ENCODE measurements at places on chromosomes 12 and 14.
A peak's percentile ranks its signal among the peaks of the same experiment; 100 is the strongest.

- DNase-seq: no peak
These were observed 16.4 kb upstream of the GALNT6 start for GRCh38 chr12:51407604-51408003.

DNA sequence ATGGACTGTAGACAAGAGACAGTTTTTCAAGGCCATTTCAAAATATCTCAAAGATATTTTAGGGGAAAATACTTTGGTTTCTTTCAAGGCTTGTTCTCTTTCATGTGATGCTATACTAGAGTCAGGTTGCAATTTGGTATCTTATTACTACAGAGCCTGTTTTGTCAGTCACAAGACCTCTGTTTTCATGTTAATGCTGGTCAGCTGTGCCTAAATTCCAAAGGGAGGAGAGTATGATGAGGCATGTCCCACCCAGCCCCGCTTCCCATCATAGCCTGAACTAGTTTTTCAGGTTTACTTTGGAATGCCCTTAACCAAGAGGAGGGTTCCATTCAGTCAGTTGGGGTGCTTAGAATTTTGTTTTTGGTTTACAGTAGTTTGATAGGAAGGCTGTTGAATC lies 52.6 kb downstream of the GPHB5 start:
- DNase-seq: no peak

DNA sequence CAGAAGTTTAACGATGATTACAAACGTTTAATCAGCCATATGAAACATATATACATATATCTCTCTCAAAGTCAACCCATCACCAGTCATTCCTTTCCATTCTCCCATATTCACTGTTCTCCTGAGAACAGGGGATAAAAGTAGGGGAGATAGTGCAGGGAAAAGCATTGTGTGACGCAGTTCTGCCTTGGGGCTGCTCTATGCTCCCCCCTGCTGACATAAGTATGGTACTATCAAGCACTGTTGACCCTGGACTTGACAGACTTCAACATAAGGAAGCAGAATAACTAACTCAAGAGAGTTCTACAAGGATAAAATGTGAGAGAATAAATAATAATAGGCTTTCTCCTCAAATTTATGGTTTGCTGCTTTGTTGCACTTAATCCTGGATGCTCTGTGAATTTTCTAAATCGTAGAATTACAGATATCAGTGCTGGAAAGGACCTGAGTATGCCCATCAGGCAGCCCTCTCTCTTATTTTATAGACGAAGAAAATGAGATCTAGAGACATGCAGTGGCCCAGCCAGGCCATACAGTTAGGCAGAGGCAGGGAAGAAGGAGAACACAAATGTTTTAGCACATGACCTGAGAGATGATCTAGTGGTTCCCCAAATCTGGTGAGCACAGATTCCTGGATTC lies 87.2 kb downstream of the SCN8A start:
- peak; percentile 11 for DNase-seq

- no peak for DNase-seq
These were observed 79.1 kb upstream of the ATP2B1 start for GRCh38 chr12:89787763-89788162.

DNA sequence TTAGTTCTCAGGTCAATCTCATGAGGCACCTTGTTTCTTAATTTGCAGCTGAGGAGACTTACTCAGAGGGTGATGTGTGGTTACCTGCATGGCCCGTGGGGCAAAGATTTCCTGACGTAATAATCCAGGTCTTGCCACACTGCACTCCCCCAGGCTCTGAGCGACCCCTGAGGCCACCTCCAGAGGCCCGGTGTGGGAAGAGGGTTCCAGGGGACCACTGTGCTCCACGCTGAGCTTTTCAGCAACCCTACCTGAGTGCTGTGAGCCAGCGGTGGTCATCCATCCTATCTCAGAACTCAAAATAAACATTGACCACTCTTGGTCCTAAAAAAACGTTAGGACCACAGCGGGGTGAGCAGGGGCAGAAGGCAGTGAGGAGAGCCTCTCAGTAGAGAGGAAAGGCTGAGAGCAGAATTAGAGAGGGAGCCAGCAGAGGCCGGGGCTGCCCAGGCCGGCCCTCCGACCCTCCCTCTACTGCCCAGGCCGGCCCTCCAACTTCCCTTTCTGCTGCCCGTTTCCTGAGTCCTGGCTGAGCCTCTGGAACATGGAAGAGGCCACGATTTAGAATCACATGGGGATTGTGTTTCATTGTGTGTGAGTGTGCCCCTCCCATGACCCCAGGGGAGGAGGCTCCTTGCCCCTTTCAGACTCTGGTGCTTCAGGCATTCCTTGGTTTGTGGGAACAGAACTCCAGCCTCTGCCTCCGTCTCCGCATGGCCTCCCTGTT lies 188.2 kb upstream of the DIO3 start:
- no peak for DNase-seq

DNA sequence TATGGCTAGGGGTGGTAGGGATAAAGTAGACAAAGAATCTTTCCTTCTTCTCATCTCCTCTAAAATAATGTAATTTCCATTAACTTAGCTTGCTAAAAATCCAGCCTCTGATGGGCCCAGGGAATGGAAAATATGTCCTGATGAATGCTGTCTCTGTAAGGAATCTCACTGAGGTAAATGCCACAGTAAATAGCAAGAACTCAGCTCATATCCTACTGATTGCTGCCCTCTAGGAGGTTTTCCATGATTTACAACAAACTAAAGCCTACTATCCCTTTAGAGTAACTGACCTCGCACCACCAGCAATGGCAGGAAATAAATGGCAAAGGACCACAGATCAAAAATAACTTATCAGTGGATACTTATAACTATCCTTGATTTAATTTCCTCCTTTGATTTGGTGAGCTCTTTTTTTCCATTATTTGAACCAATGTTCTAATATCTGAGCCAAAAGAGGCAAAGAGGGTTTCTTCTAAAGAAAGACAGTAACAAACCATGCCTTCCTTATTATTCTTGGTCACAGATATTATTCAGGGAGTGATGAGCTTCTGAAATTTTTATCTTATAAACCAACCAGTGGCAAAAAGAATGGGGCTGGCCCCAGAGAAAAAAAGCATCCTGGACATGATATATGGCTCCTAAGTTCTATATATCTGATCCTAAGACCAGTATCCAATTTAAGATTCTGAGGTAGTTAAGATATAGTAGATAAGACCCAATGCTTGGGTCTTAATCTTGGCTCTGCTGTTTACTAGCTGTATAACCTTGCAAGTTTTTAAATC lies 43.8 kb downstream of the SENP1 start:
- no peak for DNase-seq
